ENCODE measurements at places on chromosomes 1 and 21.

- DNase-seq: no peak
These were observed 42.0 kb downstream of the SYF2 start for GRCh38 chr1:25190260-25190659.

DNA sequence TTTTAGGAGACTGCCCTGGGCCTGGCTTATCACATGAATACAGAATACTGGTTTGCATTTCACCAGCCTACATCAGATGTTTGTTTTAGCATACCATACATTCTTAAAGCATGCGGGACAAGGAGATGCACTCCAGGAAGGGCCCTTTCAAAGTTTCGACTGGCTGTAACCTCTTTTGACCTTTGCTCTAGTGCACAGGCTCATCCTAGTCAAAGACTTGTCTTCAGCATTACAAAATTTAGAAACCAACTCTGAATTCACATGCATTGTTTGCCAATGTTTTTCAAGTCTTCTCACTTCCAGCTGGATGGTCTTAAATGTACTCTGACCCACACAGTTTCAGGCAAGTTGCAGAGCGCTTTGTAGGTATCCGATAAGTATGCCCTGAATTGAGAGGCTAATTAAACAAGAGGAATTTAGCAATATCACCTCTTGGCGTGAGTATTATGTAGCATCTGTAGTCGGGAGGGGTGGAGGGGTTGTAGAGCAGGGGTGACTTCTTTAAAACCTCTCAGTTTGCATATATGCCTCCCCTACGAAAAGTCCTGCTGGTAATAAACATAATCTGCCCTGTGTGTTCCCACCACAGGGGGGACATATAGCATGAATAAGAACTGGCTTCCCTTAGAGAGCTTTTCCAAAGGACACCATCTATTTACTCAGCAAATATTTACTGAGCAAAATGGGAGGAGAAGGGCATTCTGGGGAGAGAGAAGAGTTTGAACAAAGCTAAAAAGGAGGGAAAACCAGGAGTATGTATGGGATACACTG is 24.4 kb upstream of the AHCYL1 start:
- DNase-seq: no peak

DNA sequence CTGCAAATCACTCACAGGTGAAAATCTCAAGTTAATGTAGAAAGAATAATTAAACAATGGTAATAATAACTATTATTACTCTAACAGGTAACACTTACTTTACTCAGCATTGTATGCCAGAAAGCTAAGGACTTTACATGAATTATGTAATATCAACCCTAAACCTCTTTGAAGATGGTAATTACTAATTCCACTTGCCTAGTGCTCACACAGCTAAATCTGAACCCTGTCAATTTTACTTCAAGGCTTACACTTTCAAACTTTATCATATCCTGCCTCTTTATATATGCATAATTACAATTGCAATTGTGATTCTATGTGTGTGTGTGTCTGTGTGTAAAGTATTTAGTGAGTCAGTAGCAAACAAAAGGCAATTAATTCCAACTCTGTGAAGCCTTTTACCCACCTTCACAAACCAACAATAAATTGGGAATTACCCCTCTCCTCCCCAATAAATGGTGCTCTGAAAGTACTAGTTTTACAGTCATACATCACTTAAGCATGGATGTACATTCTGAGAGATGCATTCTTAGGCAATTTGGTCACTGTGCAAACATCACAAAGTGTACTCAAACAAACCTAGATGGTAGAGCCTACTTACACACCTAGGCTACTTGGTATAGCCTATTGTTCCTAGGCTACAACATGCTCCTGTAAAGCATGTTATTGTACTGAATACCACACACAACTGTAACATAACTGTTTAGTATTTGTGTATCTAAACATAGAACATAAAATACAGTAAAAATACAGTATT is 5.9 kb downstream of the ZNF644 start:
- DNase-seq: no peak

GRCh38 chr1:25854554-25854953 is 4.7 kb downstream of the AUNIP start:
- no peak for DNase-seq

DNA sequence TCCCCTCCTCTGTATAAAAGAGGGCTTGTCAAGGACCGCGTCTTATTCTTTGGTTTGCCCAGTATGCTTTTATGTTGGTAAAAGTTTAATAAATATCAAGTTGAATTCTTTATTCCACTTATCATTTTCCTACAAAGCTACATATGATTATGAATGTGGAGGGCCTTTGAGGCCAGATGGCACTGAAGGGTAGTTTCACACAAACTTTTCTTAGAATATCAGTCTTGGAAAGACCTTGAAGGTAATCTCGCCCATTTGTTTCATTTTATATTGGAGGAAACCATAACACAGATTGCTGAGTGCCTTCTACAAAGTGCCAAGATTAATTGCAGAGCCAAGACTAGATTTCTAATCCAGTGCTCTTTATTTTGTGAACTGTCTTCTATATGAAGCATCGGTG is 5.8 kb upstream of the FUBP1 start:
- DNase-seq: no peak

GRCh38 chr1:178609015-178609414 is 96.1 kb downstream of the TEX35 start:
- DNase-seq: no peak

- no peak for DNase-seq
These were observed 95.3 kb downstream of the CASZ1 start for GRCh38 chr1:10701145-10701544.

DNA sequence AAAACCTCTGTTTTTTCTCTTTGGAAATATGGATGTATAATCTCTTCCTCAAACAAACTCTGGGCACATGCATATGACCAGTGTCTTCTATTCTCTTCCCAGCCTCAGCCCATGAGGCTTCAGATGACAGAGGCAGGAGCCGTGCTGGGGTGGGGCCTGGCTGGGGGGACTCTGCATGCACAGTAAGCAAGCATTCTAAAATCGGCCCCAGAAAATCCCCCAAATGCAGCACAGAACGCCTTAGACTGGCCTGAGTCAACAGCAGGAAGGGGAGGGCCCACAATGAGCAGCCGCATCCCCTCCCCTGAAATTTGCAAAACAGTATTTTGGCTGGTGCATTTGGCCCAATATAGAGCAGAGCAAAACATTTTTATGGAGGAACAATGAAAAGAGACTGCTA is 47.8 kb downstream of the ITPKB start:
- DNase-seq: no peak

- DNase-seq: no peak
These were observed 125.9 kb downstream of the PRDM16 start for GRCh38 chr1:3194760-3195479.

GRCh38 chr1:208511242-208511860 is 267.2 kb upstream of the PLXNA2 start:
- DNase-seq: no peak

DNA sequence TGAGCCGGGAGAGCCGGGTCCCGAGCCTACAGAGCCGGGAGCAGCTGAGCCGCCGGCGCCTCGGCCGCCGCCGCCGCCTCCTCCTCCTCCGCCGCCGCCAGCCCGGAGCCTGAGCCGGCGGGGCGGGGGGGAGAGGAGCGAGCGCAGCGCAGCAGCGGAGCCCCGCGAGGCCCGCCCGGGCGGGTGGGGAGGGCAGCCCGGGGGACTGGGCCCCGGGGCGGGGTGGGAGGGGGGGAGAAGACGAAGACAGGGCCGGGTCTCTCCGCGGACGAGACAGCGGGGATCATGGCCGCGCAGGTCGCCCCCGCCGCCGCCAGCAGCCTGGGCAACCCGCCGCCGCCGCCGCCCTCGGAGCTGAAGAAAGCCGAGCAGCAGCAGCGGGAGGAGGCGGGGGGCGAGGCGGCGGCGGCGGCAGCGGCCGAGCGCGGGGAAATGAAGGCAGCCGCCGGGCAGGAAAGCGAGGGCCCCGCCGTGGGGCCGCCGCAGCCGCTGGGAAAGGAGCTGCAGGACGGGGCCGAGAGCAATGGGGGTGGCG is 371 bp downstream of the ARID1A start:
- DNase-seq: no peak

DNA sequence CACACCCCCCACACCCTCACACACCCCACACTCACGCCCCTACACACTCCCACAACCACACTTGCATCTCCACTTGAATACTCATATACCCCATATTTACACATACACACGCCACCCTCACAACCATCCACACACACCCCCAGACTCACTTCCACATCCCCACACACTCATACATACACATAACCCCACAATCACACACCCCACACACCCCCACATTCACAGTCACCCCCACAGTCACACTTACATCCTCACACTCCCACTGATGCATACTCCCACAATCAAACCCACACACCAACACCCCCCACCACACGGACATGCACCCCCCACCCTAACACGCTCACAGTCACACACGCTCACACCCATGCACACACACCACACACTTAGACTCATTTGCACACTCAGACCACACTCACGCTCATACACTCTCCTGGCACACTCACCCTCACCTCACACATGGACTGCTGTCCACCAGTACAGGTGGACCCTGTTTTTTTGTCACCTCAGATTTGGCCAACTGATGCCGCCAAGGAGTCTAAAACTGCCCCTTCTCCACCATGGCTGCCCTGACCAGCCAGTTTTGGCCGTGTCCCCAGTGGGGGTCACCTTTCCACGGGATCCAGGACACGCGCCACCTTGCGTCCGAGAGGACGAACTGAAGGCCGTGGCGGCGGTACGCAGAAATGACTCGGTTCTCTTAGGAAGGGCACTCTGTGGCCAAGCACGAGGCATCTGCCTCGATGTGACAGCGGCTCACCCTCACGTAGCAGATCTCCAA is 45.3 kb upstream of the EDN2 start:
- no peak for DNase-seq

GRCh38 chr1:92964998-92965397 is 3.7 kb upstream of the DIPK1A start:
- no peak for DNase-seq

GRCh38 chr1:207962716-207963426 is 51.9 kb upstream of the CD34 start:
- no peak for DNase-seq

- DNase-seq: no peak
These were observed 122.1 kb downstream of the NUF2 start for GRCh38 chr1:163443863-163444262.

- DNase-seq: no peak
These were observed 28.3 kb downstream of the RGSL1 start for GRCh38 chr1:182478238-182478637.

- DNase-seq: no peak
These were observed 69.2 kb upstream of the GJA8 start for GRCh38 chr1:147833231-147833860.

- no peak for DNase-seq
These were observed 5.3 kb upstream of the C1orf115 start for GRCh38 chr1:220684890-220685289.

DNA sequence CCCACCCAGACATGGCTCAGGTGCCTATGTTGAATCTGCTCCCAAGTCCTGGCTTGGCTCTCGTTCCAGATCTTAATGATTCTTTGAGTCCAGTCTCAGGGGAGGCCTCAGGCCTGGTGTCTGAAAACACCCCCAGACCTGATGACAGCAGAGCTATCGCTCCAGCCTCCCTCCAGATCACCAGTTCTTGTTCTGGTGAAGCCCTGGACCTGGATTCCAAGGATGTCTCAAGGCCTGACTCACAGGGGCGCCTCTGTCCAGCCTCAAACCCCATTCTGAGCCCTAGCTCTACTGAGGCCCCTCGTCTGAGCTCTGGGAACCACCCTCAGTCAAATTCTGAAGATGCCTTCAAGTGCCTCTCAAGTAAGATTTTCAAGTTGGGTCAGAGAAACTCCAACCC is 11.4 kb downstream of the MROH7 start:
- DNase-seq: no peak

DNA sequence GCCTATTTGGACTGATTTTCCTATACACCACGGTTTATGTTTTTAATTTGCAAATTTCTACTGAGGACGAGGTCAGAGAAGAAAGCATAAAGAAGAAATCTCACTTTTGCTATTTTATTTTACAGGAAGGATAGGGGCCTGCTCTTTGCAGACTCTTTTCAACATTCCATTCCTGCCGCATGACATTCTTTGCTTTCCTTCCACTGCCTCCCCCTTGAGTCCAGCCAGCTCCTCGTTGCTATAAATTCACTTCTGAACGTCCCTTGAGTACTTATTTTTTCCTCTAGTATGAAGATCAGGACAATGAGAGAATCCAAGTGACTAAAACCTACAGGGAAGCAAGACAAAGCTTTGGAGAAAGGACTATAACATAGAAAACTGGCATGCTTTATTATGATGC is 53.4 kb upstream of the PTGFR start:
- DNase-seq: no peak

DNA sequence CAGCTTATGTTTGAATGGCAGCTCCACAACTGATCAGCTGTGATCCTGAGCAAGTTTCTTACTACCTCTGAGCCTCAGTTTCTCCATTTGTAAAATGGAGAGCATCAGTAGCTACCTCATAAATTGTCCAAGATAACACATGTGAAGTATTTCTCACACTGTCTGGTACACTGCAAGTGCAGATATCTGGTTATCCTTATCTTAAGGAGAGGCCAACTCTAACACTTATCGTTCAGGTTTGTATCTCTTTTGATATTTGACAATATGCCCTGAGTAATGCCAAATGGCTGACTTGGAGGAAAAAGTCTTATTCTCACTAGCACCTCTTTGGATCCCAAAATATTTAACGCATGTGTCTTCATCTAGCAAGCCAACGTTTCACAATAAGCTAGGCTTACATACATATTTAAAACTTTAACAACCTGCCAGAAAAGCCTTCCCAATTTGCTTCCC is 2.7 kb downstream of the CSRP1 start:
- no peak for DNase-seq

DNA sequence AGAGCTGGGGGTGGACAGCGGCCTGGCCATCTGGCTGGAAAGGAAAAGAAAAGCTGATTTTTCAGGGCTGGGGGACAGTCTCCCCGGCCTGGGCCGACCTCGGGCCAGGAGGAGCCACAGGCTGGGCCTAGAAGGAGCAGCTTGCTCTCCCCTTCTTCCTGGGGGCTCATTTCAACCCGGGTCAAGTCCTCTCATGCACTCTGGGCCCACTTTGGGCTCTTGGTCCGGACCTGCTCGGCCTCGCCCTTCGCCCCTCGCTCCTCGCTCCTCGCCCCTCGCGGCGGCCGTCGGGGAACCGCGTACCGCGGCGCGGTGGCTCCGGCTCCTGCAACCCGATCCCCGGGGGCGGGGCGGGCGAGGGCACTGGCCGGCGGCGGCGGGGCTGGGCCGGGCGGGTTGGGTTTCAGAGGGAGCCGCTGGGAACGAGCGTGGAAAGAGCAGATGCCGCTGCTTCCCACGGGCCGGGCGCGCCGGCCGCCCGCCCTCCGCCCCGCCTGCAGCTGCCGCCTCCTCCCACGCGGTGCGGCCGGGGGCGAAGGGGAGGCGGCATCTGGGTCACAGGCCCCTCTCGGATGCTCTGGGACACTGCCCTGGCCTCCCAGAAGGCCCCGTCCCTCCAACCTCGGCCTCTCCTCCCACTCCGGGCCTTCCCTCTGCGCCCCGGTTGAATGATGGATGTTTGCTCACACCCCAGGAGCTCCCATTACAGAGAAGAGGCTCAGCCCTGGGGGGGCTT is 6.6 kb downstream of the HEYL start:
- DNase-seq: no peak

DNA sequence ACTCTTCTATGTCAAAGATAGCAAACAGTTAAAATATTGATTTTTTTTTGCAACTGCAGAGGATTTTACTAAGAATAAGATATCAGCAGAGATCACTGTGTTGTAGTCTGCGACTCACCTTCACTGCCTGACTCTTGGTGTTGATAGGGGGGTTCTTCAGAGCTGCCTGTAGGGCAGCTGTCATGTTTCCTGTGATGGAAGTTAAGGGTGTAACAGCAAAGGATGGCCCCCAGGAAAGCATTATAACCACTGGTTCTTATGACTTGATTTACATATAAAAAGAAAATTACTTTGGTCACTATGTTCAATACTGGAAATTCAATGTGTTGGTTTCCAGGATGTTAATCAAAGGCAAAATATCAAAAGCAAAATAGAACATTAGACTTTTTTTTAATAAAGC is 2.6 kb downstream of the ARPC5 start:
- DNase-seq: no peak
